ENCODE measurements at places on chromosomes 11 and 22.

DNA sequence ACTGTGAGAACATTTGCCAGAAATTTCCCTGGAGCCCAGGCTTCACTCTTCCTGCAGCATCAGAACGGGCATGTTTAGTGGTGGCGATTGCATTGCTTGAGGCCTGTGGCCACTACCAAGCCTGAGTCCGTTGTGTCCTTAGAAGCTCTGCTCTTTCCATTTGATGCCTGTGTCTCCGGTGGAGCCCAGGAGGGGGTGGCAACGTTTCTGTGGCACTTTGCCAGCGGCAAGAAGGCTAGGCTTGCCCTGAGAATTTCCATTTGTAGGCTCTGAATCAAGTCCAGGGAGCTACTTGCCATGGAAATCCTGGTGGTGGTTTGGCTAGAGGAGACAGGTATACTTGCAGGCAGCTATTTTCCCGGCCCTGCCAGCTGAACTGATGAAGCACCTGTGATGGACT lies 47.1 kb downstream of the ADAMTS8 start:
- no peak overlapping the region for H3K27ac ChIP-seq
- peaks cover 13% of the 10 kb centered on the region for H3K4me1 ChIP-seq
- no peak overlapping the region for H3K4me3 ChIP-seq
- DNase-seq: no peak

GRCh38 chr11:86152006-86152862 lies 83.3 kb upstream of the PICALM start:
- no peak overlapping the region for H3K4me3 ChIP-seq
- no peaks in the 10 kb centered on the region for H3K36me3 ChIP-seq
- peak overlapping the region; percentile 89 for H3K27ac ChIP-seq
- DNase-seq: no peak
- H3K27me3 ChIP-seq: no peaks in the 10 kb centered on the region
- H3K4me1 ChIP-seq: peaks cover 30% of the 10 kb centered on the region

- H3K36me3 ChIP-seq: no peaks in the 10 kb centered on the region
- no peaks in the 10 kb centered on the region for H3K4me1 ChIP-seq
- no peaks in the 10 kb centered on the region for H3K27me3 ChIP-seq
- H3K27ac ChIP-seq: no peak overlapping the region
These were observed 32.9 kb downstream of the BMAL1 start for GRCh38 chr11:13310443-13310842.

GRCh38 chr11:19763330-19763729 lies 50.7 kb downstream of the NAV2 start:
- no peaks in the 10 kb centered on the region for H3K27me3 ChIP-seq
- 0 out of 2 replicates have a peak, but pooled peaks cover 3% of the 10 kb centered on the region for H3K36me3 ChIP-seq
- no peak overlapping the region for H3K27ac ChIP-seq
- DNase-seq: no peak

GRCh38 chr11:66904561-66904960 lies 47.7 kb downstream of the LRFN4 start:
- no peaks in the 10 kb centered on the region for H3K4me1 ChIP-seq
- H3K27ac ChIP-seq: no peak overlapping the region
- no peaks in the 10 kb centered on the region for H3K36me3 ChIP-seq
- DNase-seq: no peak
- no peak overlapping the region for H3K4me3 ChIP-seq
- no peaks in the 10 kb centered on the region for H3K27me3 ChIP-seq

DNA sequence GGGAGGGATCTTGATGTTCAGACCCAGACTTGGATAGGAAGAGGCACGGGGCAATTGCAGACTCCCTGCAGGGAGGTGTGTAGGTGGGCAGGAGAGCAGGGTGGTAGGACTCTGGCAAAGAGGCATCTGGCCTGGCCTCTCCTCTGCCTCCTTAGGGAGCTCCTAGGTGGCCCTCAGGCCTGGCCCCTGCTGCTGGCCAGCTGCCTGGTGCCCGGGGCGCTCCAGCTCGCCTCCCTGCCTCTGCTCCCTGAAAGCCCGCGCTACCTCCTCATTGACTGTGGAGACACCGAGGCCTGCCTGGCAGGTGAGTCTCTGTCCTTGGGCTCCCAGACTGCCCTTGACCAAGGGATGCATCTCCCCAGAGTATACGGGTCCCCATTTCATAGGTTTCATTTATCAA lies 16.6 kb upstream of the MIF start:
- H3K4me1 ChIP-seq: no peaks in the 10 kb centered on the region
- no peak for DNase-seq
- no peaks in the 10 kb centered on the region for H3K36me3 ChIP-seq
- H3K27me3 ChIP-seq: no peaks in the 10 kb centered on the region
- no peak overlapping the region for H3K27ac ChIP-seq

DNA sequence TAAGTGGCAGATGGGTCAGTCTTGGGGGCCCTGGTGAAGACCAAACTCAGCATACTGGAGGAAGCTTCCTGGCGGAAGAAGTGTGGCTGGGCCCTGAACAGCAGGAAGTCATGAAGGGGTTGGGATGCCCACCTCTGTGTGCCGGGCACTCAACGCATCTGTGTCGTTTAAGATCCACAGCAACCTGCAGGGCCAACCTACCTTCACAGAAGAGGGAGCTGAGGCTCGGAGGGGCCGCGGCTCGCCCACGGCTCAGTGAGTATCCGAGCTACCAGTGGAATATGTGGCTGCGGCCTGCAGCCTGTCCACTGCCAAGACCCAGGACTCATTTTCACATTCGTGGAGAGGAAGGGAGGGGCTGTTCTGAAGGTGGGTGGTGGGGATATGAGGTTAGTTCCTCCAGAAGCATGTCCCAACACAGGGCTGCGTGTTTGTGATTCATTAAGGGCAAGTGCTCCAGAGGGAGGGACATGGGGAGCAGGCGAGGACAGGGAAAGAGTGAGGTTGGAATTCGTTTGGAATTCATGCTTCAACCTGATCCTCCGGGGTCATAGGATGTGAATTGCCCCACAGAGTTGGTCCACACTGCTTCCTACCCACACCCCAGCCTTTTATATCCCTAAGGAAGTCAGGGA lies 99.6 kb downstream of the MPPED1 start:
- peaks cover 4% of the 10 kb centered on the region for H3K27me3 ChIP-seq
- no peak overlapping the region for H3K27ac ChIP-seq
- no peaks in the 10 kb centered on the region for H3K4me1 ChIP-seq
- DNase-seq: no peak

DNA sequence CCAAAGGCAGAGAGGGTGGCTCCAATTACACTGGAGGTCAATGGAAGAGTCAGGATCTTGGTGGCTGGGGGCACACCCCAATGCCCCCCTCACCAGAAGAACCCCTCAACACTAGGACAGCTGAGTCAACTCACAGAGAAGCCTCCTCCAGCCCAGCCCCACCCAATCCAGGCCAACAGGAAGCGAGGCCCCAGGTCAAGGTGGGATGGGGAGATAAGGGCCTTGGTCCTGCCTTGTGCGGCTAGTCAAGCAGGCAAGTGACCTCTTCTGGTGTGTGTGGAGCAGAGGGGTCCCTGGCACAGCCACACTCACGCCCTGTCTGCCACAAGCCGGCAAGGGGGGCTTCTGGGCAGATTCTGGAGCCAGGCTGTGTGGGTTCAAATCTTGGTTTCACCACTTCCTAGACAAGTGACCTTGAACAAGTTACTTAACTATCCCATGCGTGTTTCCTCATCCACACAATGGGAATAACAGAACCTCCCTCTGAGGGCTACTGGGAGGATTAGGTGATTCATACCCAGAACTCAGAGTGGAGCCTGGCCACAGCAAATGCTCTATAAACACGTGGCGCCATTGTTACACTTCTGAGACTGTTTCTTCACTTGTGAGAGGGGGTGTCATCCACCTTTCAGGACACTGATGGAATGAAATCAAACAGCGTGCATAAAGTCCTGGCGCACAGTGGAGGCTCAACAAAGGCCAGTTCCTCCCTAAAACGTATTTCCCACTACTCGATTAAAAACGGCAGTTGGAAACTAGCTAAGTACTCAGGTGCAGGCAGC lies 3.2 kb downstream of the TTLL12 start:
- no peak overlapping the region for H3K4me3 ChIP-seq
- H3K36me3 ChIP-seq: peaks cover 18% of the 10 kb centered on the region
- no peak overlapping the region for H3K27ac ChIP-seq
- no peaks in the 10 kb centered on the region for H3K4me1 ChIP-seq

DNA sequence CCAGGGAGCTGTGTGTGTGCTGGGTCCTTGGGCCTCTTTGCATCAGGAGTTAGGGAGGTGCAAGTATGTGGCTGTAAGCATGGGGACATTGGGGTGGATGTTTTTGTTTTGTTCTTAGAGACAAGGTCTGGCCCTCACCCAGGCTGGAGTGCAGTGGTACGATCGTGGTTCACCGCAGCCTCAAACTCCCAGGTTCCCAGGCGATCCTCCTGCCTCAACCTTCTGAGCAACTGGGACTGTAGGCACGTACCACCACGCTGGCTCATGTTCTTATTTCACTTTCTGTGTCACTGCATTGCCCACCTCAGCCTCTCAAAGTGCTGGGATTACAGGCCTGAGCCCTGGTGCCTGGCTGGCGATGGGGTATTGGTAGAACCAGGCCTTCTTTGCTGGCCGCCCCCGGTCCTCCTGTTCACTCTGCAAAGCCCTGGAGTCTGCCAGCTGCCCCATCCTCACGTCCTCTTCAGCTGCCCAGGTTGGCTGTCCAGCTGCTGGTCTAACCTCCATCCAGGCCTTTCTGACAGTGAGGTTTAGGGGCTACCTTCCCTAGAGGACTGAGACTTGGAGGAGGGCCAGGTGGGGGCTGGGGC lies 851 bp upstream of the GRAMD4 start:
- H3K4me1 ChIP-seq: peaks cover 23% of the 10 kb centered on the region
- no peak for DNase-seq
- no peaks in the 10 kb centered on the region for H3K27me3 ChIP-seq
- no peak overlapping the region for H3K4me3 ChIP-seq
- H3K36me3 ChIP-seq: no peaks in the 10 kb centered on the region
